ENCODE measurements at places on chromosomes 3 and 15. TPM values are rescaled to one million over a fixed set of nuclear protein-coding genes. Genes with fewer than 3 reads are reported as not detected.

The ALDH1A2 gene
- total RNA-seq = not detected

The GRM2 gene
- not detected for total RNA-seq

The ACKR4 gene
- total RNA-seq = not detected

The BNIP2 gene
- 92.3 TPM for total RNA-seq

The C15orf62 gene
- 0.45 TPM for total RNA-seq

The CPNE9 gene
- not detected for total RNA-seq
